ENCODE measurements at places on chromosomes 6 and 20.

DNA sequence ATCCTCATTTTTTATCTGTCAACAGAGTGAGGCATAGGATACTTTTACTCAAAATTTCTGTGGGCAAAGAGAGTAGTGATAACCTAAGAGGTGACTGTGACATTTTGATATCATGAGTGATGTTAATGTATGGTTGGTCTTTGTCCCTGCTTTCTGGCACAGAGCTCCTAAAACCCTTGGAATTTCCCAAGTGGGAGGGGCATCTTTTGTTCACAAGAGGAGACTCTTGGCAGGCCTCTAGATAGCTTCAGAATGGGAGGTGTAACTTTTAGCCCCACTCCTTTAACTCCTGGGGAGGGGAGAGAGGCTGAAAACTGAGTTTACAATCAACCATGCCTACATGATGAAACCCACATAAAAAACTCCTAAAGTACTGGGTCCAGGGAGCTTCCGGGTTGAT, 527.8 kb downstream of the RFPL4B start:
- DNase-seq, result no peak

DNA sequence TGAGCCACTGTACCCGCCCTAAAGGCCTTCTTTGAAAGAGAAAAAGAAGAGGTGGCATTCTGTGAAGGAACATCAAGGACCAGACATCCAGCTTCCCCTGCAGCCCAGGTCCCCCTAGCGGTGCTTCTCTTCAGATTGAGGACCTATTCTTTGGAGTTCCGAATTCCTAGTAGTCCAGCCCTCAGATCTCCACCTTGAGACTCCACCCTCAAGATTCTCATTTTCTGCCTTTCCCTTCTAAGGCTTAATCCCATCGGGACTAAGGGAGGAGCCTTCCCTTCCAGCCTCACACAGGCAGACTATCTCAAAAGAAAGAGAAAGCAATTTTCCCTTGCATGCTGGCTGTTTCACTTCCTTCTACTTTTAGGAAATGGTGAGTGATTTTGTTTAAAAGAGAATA, 32.5 kb downstream of the MUC22 start:
- DNase-seq, result peak; percentile 75

DNA sequence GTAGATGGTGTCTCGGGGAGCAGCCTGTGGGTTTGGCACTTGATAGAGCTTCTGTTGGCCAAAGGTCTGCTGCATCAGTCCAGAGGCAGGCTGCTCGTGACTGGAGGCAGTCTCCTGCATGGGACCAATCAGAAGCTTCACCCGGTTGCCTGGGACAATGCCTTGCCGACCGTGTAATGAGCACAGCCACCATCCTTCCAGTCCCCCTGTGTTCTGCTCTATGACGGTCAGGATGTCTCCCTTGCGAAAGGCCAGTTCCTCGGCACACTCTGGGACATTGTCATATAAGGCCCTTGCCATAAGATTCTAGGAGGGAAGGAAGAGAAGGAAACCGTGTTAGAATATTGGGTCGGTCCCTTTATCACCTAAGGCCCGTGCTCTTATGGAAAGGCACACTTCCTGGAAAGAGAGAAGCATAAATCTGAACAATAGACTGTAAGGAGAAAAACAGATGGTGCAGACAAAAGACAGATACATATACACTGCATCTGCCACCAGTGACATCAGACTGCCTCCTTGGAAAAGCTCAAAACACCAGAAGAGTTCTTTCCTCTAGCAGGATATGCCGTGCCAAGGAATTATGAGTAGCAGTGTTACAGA, 18.9 kb downstream of the NEDD9 start:
- no peak for DNase-seq

GRCh38 chr20:51769976-51770615, 1.9 kb upstream of the ATP9A start:
- peak; percentile 12 for DNase-seq

DNA sequence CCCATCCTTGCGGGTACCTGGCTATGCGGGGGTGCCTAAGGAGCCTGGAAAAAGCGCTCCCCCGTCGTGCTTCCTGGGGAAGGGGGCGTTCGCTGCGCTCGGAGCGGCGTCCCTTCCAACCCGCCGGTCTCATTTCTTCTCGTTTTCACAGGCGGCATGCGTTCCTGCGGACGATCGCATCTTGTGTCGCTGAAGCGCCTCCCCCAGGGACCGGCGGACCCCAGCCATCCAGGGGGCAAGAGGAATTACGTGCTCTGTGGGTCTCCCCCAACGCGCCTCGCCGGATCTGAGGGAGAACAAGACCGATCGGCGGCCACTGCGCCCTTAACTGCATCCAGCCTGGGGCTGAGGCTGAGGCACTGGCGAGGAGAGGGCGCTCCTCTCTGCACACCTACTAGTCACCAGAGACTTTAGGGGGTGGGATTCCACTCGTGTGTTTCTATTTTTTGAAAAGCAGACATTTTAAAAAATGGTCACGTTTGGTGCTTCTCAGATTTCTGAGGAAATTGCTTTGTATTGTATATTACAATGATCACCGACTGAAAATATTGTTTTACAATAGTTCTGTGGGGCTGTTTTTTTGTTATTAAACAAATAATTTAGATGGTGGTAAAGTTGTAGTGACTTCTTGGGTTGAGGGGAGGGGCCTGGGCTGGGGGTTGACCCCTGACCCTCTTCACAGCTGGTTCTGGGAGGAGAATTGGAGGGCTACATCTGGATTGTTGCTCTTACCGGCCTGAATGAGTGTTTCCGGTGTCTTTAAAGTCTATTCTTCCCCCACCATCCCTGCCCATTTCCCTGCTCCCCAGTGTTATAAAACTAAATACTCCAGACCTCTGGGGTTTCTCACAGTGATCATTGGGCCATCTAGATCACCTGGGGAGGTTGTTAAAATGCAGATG, 1.1 kb downstream of the ID1 start:
- no peak for DNase-seq
